NCI-H1436 (cell line): ENCODE measurements at places on chromosomes 5 and 9.

- no peak for DNase-seq
These were observed 340.6 kb upstream of the DAB2 start for GRCh38 chr5:39765366-39765765.

DNA sequence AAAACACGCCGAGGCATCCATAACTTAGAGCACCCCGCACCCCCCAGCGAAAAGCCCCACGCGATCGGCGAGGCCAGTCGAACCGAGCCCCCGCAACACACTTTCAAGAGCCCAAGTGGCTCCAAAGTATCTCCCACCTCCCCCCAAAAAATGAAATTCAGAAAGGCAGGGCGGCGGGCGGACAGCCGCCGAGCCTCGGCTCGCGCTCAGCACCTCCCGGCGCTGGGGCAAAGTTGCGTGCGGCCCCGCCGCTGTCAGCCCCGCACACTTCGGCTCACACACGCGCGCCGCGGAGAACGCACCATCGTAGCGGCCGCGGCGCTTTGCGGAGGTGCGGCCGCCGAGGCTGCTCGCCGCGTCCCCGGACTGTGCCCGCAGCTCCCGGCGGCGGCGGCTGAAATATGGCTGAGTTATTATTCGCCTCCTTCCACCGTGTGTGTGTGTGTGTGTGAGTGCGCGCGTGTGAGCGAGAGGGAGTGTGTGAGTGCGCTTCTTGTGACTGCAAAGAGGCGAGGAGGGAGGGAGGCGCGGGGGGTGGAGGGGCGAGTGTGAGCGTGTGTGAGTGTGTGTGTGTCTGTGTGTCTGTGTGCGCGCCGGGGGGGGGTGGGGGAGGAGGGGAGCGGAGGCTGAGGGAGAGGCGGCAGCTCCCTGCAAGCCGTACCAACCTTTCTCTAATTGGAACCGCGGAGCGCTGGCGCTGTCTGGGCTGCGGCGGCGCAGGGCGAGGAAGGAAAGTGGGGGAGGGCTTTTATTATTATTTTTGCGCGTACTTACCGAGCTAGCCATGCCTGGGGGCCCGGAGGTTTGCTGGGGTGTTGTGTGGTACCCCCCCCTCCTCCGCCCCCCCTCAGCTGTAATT lies 599 bp downstream of the MLLT3 start:
- DNase-seq = peak; percentile 46

DNA sequence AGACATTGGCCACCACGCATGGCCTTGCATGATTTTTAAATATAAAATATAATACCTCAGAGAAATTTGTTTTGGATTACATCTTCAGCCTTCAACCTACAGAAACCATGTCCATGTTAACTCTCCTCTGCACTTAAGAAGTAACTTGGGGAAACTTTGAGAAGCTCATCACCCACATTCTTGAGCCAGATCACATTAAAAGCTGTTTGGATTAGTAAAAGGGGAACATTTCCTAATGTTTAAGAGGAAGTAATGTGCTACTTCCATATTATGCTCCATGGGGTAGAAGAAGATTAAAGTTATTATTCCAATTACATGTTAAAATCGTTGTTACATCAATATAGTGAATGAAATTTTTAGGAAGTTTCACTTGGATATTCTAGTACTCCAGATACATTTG lies 10.4 kb upstream of the CEP120 start:
- no peak for DNase-seq

- DNase-seq = no peak
These were observed 11.0 kb downstream of the GFI1B start for GRCh38 chr9:132989414-132989996.

- DNase-seq = no peak
These were observed 1.8 kb downstream of the DPP7 start for GRCh38 chr9:137112564-137113384.

DNA sequence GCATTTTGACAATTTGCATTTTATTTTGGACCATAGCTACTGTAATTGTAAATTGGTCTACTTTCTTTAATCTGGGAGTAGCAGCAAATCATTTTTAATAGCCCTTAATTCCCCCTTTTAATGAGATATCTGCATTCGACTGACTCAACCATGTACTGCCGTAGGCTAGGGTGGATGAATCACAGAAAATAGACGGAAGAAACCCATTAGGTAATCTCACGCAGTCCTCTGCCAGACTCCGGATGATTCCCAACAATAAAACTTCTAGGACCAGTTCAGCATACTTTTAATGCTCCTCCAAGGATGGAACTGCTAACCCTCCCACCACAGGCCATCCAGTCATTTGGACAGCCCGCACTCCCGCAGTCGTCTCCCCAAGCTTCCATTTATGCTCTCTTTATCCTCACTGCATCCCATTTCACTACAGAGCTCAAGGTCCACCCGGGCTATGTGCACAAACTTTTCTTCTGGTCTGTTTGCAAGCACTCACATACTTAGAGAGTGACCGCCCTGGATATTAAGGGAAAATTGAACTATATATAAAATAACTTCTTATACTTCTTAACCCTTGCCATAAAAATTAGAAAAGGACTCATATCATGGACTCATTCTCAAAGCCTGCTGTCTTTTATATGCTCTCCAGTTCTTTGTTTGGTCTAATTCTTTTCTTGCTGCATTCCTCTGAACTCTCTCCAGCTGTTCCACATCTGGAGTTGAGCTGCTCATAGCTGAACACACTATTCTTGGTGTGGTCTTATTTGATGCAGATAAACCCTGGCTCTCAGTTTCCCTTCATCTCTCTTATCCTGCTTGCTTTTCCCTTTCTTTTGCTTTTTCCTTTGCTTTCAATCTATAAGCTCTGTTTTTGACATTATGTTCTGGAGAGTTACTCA lies 326.6 kb downstream of the ARL15 start:
- no peak for DNase-seq

DNA sequence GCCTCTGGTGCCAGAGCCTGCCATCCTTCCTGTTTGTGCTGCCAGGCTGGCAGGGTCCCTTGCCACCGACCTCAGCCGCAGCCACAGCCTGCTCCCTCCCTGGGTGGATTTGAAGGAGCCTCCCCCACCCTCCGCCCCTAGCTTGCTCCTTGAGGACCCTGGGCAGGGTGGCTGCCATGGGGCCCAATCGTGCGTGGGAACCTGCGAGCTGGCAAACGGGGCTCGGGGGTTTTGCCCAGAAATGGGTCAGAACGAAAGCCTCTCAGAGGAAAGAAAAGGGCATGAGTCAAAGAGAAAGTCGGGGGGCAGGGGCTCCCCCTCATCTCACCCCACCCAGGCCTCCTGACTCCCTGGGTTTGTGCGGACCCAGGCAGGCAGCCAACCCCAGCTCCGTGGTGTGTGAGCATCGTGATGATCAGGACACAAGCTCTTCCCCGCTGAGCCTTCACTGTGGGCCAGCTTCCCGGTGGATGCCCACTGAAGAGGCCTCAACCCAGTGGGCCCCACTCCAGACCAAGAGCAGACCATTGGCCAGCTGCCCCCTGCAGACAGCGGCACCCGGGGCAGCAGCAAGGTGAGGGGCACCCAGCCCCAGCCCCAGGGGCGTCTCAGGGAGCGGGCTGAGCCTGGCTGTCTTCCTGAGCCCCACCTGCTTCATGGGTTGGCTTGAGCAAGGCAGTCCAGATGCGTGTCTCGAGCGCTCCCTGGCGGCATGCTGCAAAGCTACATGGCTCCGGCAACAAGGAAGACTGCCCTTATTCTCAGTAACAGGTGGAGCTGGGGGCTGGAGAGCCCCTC lies 3.0 kb upstream of the FUT7 start:
- peak; percentile 84 for DNase-seq

GRCh38 chr9:38382141-38382540 lies 10.4 kb upstream of the ALDH1B1 start:
- no peak for DNase-seq

GRCh38 chr9:86749894-86750255 lies 197.4 kb downstream of the GAS1 start:
- DNase-seq = no peak

GRCh38 chr5:63310644-63311043 lies 651.6 kb downstream of the HTR1A start:
- no peak for DNase-seq

- no peak for DNase-seq
These were observed 13.3 kb downstream of the UCK1 start for GRCh38 chr9:131517761-131518190.

- no peak for DNase-seq
These were observed 42.5 kb upstream of the EXOC3 start for GRCh38 chr5:400282-401145.

GRCh38 chr9:126379661-126380360 lies 53.2 kb downstream of the MVB12B start:
- DNase-seq = no peak

DNA sequence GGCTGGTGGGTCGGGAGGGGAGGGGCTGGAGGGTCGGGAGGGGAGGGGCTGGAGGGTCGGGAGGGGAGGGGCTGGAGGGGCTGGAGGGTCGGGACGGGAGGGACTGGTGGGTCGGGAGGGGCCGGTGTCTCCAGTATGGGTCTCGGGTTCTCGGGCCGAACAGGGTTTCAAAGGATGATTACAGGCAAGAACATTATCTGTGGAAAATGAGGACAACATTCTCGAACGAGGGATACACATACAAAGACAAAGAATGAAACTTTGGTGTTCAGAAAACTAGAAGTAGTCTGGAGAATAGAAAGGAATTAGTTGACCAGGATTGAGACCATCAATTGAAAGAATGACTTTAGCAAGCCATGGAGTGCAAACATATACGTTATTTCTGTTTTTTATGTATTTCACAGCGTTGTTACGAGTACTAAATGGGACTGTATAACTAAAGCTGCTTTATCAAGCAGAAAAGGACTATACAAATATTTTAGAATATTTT lies 360 bp upstream of the ZCCHC10 start:
- no peak for DNase-seq

- no peak for DNase-seq
These were observed 35.1 kb downstream of the LIX1 start for GRCh38 chr5:97107318-97107717.

GRCh38 chr5:139910036-139910435 lies 114.4 kb downstream of the PSD2 start:
- no peak for DNase-seq

DNA sequence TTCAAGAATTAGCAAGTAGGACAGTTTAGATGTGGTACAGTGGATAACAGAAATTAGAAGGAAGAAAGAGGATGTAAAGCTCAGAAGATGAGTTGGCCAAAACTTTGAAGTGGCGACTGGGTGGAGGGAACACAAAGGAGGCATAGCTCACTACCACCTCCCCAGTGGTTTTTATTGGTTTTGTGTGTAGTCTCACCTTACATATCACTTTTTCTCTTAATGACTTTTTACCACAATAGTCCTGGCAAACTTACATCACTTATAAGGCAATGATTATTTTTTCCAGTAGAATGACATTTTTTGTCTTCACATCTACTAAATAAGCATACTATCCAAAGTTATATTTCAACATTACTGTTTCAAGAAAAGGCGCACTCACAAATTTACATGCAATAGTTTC lies 49.2 kb upstream of the FBN2 start:
- no peak for DNase-seq

GRCh38 chr9:111803924-111804323 lies 9.2 kb upstream of the SHOC1 start:
- no peak for DNase-seq

GRCh38 chr9:110615498-110615897 lies 36.0 kb upstream of the SVEP1 start:
- no peak for DNase-seq

DNA sequence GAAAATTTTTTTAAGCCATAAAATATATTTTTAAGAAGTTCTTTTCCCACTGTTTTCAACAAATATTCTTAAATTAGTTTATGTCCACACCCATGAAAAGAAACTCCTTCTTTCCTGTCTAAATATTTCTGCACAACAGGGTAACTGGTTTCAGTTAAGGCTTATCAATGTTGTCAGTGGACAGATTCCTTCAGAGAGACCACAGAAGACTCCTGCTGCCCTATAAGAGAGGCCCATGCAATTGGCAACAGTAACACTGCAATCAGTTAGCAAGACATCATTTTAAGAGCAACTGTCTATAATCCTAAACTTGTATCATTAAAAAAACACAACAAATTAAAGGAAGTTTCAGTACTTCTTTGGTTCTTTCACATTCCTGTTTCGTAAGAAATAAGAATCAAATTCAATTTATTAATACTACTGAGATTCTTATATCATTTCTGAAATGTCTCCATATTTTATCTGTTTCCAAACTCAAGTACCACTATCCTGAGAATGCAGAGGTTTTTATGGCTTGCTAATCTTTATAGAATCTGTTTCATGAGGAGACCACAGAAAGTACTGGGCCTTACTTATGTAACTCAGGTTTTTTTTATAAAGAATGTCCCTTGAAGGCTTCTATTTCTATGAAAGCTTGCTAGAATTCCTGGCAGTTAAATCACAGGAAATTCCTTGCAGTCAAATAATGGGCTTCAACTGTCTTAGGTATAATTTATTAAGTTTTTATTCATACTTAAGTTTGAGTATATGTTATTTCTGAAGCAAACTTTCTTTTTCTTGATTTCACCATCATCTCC lies 240.2 kb downstream of the RFX3 start:
- DNase-seq = no peak
